ENCODE measurements at places on chromosomes 5 and 9.

- no peak for DNase-seq
- no peaks in the 10 kb centered on the region for H3K4me1 ChIP-seq
- H3K27me3 ChIP-seq: no peaks in the 10 kb centered on the region
- H3K27ac ChIP-seq: no peak overlapping the region
- H3K36me3 ChIP-seq: no peaks in the 10 kb centered on the region
Observed at GRCh38 chr9:76037587-76038225, 147.2 kb downstream of the PCSK5 start.

- no peak overlapping the region for H3K4me3 ChIP-seq
- no peaks in the 10 kb centered on the region for H3K4me1 ChIP-seq
- DNase-seq: no peak
Observed at GRCh38 chr9:37373621-37374020, 48.9 kb upstream of the GRHPR start.

- no peaks in the 10 kb centered on the region for H3K27me3 ChIP-seq
- H3K4me1 ChIP-seq: no peaks in the 10 kb centered on the region
- no peak overlapping the region for H3K27ac ChIP-seq
- no peak for DNase-seq
- H3K4me3 ChIP-seq: no peak overlapping the region
Observed at GRCh38 chr5:30991462-30991861, 202.0 kb upstream of the CDH6 start.

DNA sequence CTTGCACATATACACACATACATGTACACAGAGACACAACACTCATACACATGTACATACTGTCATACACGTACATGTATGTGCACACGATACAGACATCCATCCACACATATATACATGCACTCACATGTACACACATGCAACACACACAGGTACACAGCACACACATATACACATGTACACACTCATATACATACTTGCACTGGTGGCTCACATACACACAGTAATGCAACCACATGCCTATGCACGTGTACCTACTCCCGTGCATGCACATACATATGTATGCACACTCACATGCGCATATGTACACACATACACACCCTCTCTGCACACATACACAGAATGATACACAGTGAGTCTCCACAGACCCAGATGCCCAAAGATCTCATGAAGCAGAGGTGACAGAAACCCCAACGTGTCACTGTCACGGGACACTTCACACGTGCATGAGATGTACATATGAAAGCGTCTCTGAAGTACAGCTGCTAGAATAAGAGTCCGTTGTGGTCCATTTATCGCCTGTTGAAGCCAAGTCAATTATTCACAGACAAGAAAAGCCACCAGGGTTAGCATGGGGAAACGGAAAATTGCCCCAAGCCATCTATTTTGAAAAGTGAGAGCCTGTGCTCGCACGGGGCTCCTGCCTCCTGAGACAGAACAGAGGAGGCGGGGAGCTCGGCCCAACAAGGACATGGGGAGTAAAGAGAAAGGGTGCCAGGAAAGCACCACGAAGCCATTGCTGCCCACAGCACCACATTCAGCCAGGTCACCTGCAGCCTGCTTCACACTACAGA, 24.9 kb downstream of the LPCAT1 start:
- H3K4me3 ChIP-seq: no peak overlapping the region
- no peak overlapping the region for H3K27ac ChIP-seq
- peaks cover 33% of the 10 kb centered on the region for H3K4me1 ChIP-seq
- H3K36me3 ChIP-seq: peaks cover 6% of the 10 kb centered on the region
- DNase-seq: no peak

DNA sequence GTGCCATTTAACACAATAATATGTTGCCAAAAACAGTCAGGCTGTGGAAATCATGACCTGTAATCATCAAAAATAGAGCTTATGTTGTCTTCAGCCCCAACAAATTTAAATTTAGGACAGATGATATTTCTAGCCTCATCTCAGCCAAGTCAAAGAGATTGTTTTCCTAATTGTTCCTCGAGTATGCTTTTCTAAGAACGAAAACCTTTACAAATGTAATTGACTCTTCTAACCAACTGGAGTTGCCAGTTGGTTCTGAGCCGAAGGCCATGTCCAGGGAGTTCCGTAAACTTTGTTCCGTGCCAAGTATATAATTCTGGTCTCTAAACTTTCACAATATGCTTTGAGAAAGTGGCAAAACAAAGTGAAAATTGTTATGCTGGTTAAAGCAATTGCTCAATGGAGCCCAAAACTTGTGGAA, 160.8 kb downstream of the CEMIP2 start:
- H3K4me1 ChIP-seq: no peaks in the 10 kb centered on the region
- H3K4me3 ChIP-seq: no peak overlapping the region
- no peak overlapping the region for H3K27ac ChIP-seq
- H3K27me3 ChIP-seq: no peaks in the 10 kb centered on the region
- no peaks in the 10 kb centered on the region for H3K36me3 ChIP-seq

Measured in right atrium auricular region (tissue), 2 donors.